ENCODE measurements at places on chromosomes 12 and 14. TPM values are rescaled to one million over a fixed set of nuclear protein-coding genes. Genes with fewer than 3 reads are reported as not detected.

DNA sequence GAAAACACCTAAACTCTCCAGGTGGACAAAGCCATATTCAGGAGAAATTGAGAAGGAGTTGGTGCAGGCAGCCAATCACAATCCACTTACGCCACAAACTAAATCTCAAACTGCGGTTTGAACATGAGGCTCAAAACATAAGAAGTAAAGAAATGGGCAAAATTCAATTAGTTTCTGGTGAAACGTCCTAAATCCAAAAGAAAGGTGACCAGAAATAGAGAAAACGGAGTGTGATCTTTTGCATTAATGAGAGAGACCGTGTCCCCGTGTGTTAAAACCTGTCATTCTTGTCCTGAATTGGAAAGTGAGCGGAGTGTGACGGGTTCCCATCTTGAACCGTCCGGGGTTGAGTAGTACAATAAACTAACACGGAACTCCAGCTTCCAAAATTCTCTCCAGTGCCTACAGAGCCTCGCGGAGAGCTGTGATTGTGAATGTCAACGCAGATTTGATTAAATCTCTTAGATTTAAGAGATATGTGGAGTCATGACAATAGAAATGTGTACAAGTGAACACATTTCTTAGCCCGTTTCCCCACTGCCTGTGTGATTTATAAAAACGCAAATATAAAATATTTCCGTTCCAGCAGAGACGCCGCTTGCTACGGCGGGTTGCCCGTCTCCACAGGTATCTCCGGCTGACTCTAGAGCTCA, 595 bp upstream of the METAP2 start:
- peaks cover 10% of the 10 kb centered on the region for H3K36me3 ChIP-seq
- peak overlapping the region; percentile 97 for H3K4me3 ChIP-seq
- peak; percentile 45 for DNase-seq
- H3K27me3 ChIP-seq = no peaks in the 10 kb centered on the region

- peak; percentile 80 for DNase-seq
- H3K36me3 ChIP-seq = no peaks in the 10 kb centered on the region
- peak within 1 kb of the TSS; percentile 63 for H3K4me3 ChIP-seq
- no peaks in the 10 kb centered on the region for H3K27me3 ChIP-seq
- peaks cover 37% of the 10 kb centered on the region for H3K4me1 ChIP-seq
- no peak within 1 kb of the TSS for H3K27ac ChIP-seq
These were observed at the start of gene INF2 for GRCh38 chr14:104689109-104689880. Gene INF2, plus strand, starts transcription at chr14:104689618. Its CDS starts 11,748 bp downstream, at chr14:104701366.

DNA sequence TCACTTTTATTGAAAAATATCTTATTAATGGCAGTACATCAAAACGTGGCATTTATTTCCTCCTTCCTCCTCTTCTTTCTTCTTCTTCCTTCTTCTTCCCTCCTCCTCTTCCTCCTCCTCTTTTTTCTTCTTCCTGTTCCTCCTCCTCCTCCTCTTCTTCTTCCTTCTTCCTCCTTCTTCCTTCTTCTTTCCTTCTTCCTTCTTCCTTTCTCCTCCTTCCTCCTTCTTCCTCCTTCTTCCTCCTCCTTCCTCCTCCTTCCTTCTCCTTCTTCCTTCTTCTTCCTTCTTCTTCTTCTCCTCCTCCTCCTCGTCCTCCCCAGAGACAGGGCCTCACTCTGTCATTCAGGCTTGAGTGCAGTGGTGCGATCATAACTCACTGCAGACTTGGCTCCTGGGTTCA, 457.2 kb downstream of the AEBP2 start:
- H3K27me3 ChIP-seq = no peaks in the 10 kb centered on the region
- no peak overlapping the region for H3K4me3 ChIP-seq
- DNase-seq = no peak

DNA sequence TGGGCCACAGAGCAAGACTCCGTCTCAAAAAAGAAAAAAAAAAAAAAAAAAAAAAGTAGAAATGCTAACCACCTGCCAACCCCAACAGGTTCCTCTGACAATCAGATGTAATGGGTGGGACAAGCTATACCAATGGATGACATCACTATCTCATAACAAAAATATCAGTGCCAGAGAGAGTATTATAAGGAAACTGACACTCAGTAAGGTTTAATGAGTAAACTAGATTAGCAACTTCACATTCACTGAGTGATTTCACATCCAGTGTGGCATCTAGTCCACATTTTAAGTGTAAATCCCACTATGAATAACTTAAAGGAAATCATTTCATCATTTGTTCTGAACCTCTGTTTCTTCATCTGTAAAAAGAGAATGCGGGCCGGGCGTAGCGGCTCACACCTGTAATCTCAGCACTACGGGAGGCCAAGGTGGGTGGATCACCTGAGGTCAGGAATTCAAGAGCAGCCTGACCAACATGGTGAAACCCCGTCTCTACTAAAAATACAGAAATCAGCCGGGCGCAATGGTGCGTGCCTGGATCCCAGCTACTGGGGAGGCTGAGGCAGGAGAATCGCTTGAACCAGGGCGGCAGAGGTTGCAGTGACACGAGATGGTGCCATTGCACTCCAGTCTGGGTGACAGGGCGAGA, 1.8 kb downstream of the SART3 start:
- no peaks in the 10 kb centered on the region for H3K27me3 ChIP-seq
- no peak overlapping the region for H3K4me3 ChIP-seq
- H3K4me1 ChIP-seq = peaks cover 7% of the 10 kb centered on the region
- peaks cover 1% of the 10 kb centered on the region for H3K36me3 ChIP-seq
- H3K27ac ChIP-seq = no peak overlapping the region
- no peak for DNase-seq

DNA sequence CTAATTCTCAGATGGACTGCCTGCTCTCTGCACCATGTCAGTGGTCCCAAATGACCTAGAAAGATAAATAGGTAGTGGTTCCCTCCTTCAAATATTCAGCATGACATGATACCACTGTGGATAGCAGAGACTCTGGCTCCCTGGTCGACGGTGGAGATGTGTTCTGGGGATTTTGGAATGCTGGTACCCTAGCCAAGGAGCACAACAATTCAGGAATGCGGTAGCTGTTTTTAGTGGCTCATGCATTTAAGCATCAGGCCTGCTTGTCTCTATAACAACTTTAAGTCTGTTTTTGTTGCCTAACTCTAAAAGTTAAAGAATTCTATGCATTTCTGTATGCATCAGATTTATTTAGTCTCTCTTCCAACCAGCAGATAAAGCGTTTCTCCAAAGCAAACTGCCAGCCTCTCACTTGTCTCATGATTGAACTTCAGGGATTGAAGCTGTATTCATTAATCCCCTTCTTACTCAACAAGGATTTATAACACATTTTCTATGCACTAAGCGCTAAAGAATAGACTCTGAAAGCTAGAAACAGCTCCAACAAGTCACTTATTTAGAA, 164.9 kb upstream of the BMP4 start:
- H3K36me3 ChIP-seq = no peaks in the 10 kb centered on the region
- no peak overlapping the region for H3K4me3 ChIP-seq
- no peaks in the 10 kb centered on the region for H3K27me3 ChIP-seq

DNA sequence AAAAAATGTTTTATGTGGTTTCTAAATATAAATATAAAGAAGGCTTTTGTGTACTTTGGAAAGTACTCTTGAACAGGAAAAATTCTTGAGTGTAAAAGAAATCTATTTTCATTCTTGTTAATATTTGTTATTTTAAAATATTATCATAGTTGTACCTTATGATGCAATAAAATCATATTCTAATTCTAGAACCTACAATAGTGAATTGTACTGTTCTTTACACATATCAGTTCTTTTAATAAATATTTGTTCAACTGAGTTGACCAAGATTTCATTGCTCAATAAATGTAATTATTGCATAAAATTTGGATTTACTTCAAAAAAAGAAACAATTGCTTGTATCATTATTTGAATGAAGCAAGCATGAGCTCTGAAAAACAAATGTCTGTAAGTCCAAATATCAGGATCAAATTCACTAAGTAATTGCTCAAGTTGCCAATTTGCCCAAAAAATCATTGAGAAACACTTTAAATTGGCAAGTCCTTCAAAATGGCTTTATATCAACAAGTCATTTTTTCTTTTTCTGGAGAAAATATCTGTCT, 191.6 kb upstream of the SLC16A7 start:
- H3K27me3 ChIP-seq = no peaks in the 10 kb centered on the region
- no peak overlapping the region for H3K27ac ChIP-seq
- H3K4me3 ChIP-seq = no peak overlapping the region
- no peak for DNase-seq

DNA sequence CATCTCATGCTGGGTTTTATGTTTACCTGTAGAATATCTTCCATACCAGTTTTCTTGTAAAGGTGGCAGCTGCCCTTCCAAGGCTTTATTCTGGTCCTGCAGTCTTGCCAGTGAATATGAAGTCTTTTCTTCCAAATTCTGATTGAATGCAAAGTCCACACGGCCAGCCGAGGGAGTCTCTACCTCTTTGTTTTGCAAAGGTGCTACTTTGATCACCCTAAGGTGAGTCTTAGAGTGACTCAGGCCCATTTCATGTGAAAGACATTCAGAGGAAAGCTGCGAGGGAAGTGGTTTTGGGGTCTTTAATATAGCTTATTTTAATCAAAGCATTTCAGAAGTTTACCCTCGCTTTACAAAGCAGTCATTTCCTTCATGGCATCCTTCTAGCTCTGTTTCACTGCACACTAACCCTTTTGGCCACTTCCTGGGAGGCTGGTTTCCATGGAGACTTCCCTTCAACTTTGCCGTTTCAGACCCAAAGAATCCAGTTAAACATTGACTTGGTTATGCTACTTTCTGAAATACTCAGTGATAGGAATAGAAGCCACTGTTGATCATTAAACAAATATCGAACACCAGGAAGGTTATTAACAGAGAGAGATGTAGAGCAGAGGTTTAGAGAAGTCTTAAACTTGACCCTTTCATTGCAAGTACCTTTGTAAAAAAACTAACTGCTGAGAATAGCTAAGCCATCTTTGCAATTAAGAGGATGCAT, at the start of gene CCDC198:
Gene CCDC198, minus strand, starts transcription at position 391 of the 715 bp plus-strand sequence. Its CDS starts 142 bp downstream, at position 249.
- no peak for DNase-seq
- no peak within 1 kb of the TSS for H3K27ac ChIP-seq
- H3K27me3 ChIP-seq = no peaks in the 10 kb centered on the region
- H3K4me1 ChIP-seq = no peaks in the 10 kb centered on the region

- peak overlapping the region; percentile 81 for H3K4me3 ChIP-seq
- peaks cover 56% of the 10 kb centered on the region for H3K27me3 ChIP-seq
- H3K4me1 ChIP-seq = no peaks in the 10 kb centered on the region
- no peak for DNase-seq
These were observed 651 bp downstream of the TMEM117 start for GRCh38 chr12:43836475-43836989.

DNA sequence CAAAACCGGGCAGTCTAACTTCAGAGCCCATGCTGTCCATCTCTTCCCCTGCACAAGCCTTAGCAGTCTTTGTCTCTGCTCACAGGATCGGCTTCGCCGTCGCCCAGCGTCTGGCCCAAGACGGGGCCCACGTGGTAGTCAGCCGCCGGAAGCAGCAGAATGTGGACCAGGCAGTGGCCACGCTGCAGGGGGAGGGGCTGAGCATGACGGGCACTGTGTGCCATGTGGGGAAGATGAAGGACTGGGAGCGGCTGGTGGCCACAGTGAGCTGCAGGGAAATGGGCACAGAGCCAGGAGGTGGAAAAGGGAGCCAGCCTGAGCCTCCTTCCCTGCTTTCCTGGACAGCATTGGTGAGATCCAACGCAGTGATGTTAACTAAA, 14.2 kb upstream of the CARMIL3 start:
- no peaks in the 10 kb centered on the region for H3K36me3 ChIP-seq
- DNase-seq = no peak
- no peak overlapping the region for H3K27ac ChIP-seq
- H3K4me3 ChIP-seq = no peak overlapping the region
- H3K4me1 ChIP-seq = no peaks in the 10 kb centered on the region
- peaks cover 3% of the 10 kb centered on the region for H3K27me3 ChIP-seq

DNA sequence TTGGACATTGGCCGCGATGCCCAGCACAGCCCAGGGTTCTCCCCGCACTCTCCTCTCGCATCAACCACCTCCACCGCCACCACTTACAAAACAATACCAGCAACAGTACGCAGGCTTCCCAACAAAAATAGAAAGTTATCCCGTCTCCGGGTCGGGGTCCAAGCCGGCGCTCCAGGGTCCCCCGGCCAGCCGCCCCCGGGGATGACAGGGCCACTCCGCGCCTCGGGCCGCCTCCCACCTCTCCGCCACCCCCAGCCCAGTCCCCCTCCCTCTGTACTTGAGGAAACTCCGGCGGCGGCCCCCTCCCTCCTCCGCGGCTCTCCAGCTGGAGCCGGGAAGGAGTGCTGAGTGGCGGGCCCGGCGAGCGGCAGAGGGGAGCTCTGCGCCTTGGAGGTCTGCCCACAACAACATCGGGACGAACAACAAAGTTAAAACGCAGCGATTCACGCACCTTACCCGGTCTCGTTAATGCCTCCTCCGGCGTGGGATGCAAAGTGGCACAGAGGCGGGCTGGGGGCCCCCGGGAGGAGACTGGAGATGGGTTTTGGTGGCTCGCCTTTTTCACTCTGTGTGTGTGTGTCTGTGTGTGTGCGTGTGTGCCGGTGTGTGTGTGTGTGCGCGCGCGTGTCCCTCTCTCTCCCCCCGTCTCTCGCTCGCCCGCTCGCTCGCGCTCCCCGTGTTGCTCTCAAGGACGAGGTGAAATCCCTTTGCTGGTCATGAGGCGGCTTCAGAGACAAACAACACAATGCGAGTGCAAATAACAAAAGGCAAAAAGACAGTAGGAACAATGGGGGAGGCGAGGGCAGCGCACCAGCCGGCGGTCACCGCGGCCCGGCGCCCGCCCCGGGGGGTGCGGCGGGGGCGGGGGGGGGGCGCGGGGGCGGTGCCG, 386.8 kb downstream of the BCAT1 start:
- peaks cover 35% of the 10 kb centered on the region for H3K27me3 ChIP-seq
- H3K27ac ChIP-seq = peak overlapping the region; percentile 7
- H3K36me3 ChIP-seq = no peaks in the 10 kb centered on the region
- DNase-seq = peak; percentile 84
- H3K4me1 ChIP-seq = peaks cover 5% of the 10 kb centered on the region
- peak overlapping the region; percentile 97 for H3K4me3 ChIP-seq

DNA sequence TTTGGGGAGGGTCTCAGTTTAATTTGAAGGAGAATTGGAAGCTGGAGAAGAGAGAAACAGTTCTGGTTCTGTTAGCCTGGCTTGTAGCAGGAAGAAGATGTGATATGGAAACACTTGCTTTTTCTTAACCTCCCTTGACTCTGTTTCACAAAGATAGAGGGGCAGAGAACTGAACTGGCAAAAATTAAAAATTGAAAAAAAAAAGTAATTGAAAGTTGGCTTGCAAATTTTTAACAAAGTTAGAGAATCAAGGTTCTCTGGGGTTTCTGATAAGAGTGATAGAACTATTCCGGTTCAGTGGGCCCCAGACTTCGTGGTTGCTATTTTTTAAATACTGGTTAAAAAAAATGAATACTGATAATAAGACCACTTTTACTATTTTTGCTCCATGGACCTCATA, 2.8 kb downstream of the CRADD start:
- H3K27me3 ChIP-seq = no peaks in the 10 kb centered on the region
- no peaks in the 10 kb centered on the region for H3K36me3 ChIP-seq
- no peak overlapping the region for H3K27ac ChIP-seq
- no peak for DNase-seq

FAM222A gene
- 10.6 TPM for total RNA-seq
